NCI-H226 (cell line): ENCODE measurements at places on chromosomes 5 and 9.

DNA sequence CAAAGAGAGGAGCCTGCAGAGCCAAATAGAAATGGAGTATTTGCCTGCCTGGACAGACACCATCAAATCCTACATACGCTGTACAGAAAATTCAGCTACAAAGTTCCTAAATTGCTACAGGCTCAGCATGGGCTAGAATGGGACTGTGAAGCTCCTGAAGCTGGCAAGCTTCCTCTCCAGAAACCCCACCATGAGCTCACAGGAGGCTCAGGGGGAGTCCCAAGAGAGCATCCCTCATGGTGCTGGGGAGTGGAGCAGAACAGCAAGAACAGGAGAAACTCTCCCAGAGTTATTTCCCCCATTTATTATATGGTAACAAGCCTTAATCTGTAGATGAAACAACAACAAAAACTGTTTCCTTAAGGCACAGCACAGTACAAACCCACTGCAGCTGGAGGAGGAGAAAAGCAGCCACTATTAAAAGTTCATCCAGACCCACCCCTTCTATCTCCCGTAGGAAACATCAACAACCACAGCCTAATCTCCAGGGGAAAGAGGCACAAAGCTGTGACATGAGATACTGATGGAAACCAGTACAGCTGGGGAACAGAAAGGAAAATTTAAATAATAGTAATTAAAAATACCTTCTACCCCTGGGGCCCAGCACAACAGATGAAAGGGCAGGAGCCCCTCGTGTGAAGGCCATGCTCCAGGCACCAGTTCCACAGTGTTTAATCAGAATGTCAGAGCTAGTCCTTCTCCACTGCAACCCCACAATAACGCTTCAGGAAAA, 548.5 kb downstream of the MTRR start:
- no peak for DNase-seq

GRCh38 chr9:13971966-13972655, 341.8 kb downstream of the NFIB start:
- peak; percentile 16 for DNase-seq

DNA sequence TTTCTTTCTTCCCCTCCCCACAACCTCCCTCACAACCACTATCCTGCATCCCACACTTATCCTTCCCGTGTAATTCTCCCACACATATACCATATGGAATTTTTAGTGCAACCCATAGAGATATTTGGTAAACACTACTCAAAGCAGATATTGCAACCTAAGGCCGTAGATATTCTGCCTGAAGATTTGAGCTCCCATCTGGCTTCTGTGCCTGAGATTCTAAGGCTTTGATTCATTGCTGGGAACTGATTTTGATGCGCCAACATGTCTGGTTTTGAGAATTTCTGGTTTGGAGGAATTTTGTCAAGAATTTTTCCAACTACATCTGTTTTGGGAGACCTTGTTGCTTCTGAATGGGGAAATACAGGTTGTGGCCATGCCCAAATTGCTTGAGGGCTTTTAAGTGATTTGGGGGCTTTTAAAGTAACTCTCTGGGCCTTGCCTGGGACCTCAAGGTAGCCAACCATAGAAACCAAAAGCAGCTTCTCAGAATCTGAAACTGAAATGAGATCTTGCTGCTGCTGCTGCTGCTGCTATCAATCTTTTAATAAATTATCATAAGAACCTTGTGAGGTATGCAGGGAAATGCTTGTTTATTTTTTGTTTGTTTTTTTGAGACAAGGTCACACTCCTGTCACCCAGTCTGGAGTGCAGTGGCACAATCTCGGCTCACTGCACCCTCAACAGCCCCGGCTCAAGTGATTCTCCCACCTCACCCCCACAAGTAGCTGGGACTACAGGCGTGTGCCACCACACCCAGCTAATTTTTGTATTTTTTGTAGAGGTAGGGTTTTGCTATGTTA, 36.2 kb downstream of the PLAC8L1 start:
- no peak for DNase-seq

DNA sequence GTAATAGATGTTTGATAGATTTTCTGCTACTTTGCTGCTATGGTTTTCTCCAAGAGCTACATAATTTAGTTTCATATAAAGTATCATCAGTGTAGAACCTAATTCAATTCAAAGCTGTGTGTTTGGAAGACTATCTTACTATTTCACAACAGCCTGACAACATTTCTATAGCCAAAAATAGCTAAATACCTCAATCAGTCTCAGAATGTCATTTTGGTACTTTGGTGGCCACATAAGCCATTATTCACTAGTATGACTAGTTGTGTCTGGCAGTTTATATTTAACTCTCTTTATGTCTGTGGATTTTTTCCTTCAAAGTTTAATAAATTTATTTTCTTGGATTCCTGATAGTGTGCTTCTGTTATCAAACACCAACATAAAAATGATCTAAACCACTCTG, 35.1 kb upstream of the CCDC152 start:
- no peak for DNase-seq

DNA sequence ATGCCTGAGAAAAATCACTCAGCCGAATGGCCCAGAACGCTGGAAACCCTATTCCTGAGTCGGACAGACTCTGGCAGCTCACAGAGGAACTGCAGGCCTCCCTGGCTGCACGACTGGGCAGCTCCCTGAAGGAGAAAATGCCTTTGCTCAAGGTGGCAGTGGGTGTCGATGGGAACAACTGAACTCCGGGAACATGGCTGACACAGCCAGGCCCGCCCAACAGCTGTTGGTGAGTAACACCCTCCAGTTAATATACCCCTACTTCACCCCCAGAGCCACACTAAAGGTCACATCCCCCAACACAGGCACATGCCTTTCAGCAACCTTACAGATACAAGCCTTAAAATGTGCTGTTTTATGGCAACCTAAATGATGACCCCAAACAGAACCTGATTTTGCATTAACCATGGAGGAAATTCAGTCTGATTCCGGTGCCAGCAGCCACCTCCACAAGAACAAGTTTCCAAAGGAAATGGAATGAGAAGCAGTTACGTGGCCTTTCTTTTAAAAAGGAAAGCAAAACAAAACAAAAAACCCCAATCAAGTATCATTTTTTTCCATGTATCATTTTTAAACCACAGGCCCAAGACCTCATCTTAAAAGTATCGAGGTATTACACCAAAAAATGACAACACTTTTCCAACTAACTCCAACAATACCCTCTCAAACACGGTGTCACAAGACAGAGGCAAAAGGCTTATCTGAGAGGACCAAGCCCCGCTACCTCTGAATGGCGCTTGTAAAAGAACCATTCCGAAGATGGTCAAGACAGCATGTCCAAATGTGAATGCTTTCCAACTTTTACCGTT, 3.1 kb downstream of the KLF9 start:
- peak; percentile 47 for DNase-seq

DNA sequence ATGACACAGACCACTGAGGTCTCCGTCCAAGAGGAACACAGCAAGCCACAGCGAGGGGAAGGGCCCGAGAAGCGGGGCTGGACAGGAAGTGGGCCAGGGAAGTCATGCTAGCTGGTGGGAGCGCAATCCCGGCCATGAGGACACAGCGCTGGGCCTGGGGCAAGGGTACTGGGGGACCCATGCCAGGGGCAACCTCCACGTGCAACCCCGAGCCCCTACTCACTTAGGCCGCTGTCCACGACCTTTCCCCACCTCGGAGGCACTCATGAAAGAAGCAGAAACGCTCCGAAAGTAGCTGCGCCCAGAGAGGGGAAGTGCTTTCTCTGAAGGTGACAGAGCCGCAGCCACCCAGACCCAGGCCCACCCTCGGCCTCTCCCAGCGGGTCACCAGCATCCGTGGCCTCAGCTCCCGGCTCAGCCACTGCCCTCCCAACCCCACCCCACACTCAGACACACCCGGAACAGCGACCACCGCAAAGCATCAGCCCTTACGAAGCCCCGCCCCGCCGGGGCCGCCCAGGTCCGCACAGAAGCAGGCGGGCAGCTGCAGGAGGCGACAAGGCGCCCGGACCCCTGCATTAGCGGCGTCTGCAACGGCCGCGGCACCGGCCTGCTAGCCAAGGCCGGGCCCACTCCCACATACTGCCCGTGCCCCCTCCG, 782 bp downstream of the BICD2 start:
- DNase-seq, result no peak

DNA sequence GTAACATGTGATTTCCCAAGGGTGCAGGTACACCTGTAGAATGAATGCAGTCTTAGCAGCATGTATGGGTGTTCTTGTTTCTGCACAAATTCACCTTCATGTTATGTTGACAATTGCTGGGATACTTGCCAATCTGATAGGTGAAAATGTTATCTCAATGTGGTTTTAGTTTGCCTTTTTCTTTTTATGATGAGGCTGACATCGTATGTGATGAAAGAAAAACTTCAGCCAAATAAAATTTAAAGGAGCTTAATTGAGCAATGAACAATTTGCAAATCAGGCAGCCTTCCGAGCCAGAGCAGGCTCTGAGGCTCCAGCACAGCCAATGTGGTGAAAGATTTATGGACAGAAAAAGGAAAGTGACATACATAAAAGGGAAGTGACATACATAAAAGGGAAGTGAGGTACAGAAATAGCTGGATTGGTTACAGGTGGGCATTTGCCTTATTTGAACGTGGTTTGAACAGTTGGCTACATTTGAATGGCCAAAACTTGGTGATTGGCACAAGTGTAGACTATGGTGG, 10.5 kb downstream of the TAL2 start:
- DNase-seq, result no peak

DNA sequence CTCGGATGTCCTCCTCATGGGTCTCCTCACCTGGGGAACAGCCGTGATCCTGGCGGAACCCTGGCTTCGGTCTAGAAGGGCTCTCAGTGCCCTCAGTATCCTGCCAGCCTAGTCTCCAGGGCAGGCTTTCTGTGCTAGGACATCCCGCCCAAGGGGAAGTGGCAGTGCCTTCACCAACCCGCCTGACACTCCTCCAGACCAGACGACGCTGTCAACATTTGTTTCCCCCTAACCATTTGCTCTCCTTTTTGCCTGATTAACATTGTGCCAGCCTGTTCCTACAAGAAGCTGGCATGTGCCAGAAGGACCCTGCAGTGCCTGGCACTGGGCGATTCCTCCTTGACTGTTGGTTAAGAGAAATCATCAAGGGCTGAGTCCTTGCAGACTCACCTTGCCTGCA, 358.9 kb upstream of the IRX2 start:
- no peak for DNase-seq

GRCh38 chr9:91750343-91750742, 199.7 kb downstream of the ROR2 start:
- no peak for DNase-seq

GRCh38 chr5:78533356-78533755, 115.2 kb downstream of the LHFPL2 start:
- peak; percentile 36 for DNase-seq

- DNase-seq, result no peak
Measured at GRCh38 chr9:124438091-124438490, 12.2 kb upstream of the ADGRD2 start.

- DNase-seq, result no peak
Measured at GRCh38 chr5:112232667-112233066, 186.4 kb downstream of the EPB41L4A start.

DNA sequence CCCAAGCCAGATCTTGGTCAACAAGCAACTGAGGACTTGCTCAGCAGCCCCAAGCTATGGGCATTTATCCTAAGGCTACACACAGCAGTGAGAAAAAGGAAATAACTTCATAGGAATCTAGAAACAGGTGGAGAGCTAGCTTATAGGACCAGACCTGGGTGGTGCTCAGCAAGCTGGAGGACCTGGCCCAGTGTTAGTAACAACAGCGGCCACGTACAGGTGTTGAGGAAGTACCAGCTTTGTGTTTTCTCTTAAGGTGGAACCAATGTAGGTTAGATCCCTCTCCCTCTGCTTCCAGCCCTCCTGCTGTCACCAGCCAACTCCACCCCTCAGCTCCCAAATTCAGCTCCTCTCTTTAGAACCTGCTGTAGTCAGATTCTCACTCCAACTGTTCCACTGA, 43.4 kb downstream of the IRF1 start:
- no peak for DNase-seq

- no peak for DNase-seq
Measured at GRCh38 chr5:7374186-7374585, 21.8 kb upstream of the ADCY2 start.

DNA sequence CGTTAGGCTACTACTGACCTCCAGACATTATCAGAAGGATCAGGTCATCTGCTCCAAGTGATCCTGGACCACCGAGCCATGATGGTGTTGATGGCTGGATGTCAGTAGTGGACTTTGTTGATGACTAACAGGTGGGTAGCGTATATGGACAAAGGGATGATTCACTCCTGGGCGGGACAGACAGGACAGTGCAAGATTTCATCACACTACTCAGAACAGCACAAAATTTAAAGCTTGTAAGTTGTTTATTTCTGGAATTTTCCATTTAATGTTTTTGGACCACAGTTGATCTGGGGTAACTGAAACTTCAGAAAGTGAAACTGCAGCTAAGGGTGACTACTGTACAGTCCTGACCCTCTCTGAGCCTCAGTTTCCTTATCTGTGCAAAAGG, 12.7 kb downstream of the PDGFRB start:
- peak; percentile 84 for DNase-seq

DNA sequence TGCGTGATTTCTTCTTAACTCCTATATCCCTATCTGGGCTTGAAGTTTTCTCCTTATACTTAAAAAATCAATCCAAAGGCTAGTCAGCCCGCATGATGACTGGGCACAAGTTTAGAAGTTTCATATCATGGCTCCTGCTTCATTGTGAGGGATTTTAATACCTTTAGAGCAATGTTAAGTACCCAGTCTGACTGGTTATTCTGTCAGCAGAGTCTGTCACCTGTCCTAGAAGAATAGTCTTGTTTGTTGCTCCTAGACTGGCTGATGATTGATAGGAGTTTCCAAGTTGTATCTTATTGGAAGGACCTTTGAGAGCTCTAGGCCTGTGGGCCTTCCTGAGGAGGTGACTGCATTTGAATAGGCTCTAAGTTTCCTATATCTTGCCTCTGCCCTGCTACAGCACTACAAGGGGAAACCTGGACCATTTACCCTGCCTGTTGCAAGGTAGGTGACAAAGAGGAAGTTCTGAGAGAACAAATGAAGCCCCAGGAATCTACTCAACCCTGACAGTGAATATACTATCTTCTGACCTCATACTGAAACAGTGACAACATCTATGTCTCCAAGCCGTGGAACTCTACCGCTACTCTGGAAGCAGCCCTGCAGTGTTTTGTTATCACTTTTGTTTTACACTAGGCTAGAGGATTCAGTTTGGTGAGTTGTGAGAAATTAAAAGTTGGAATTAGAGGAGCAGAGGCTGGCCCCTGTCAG, 66.5 kb downstream of the F2RL2 start:
- DNase-seq, result no peak

- no peak for DNase-seq
Measured at GRCh38 chr5:80172067-80172695, 83.7 kb downstream of the SERINC5 start.

- no peak for DNase-seq
Measured at GRCh38 chr5:139513852-139514485, 31.4 kb upstream of the STING1 start.

GRCh38 chr5:148825716-148826052, 727 bp upstream of the ADRB2 start:
- peak; percentile 50 for DNase-seq

GRCh38 chr9:134136118-134136995, 475 bp downstream of the WDR5 start:
- DNase-seq, result no peak
